GM12865 (cell line): ENCODE measurements at places on chromosomes 16 and 17.

- DNase-seq = peak; percentile 24
These were observed 1.7 kb upstream of the DBNDD1 start for GRCh38 chr16:90020838-90021382.

DNA sequence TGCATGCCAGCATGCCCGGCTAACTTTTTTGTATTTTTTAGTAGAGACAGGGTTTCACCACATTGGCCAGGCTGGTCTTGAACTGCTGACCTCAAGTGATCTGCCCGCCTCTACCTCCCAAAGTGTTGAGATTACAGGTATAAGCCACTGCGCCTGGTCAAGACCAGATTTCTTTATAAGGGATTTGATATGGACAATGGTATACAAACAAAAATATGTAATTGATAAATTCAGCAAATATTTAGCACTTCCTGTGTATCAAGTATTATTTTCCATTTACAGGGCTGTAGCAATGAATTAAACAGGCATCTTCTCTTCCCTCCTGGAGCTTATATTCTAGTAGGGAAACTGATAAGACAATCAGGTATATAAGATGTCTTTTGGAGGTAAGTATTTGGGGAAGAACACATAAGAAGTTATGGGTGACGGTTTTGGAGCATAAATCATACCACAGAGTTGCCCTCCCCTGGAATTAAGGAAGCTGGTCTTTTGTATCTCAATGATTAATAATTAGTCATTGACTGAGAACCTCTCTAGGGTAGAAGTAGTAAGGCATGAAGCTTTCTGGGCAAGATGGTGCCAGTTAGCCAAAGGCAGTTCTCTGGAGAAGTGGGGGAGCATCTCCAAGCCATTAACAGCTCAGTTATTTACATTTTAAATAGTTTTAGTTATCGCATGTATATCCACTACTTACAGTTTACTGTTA lies 35.8 kb downstream of the TANC2 start:
- no peak for DNase-seq

- no peak for DNase-seq
These were observed 5.0 kb upstream of the DHRS13 start for GRCh38 chr17:28907709-28908475.

- no peak for DNase-seq
These were observed 111.4 kb downstream of the SNX29 start for GRCh38 chr16:12087901-12088421.

- no peak for DNase-seq
These were observed 38.0 kb downstream of the HEATR3 start for GRCh38 chr16:50103764-50104163.

DNA sequence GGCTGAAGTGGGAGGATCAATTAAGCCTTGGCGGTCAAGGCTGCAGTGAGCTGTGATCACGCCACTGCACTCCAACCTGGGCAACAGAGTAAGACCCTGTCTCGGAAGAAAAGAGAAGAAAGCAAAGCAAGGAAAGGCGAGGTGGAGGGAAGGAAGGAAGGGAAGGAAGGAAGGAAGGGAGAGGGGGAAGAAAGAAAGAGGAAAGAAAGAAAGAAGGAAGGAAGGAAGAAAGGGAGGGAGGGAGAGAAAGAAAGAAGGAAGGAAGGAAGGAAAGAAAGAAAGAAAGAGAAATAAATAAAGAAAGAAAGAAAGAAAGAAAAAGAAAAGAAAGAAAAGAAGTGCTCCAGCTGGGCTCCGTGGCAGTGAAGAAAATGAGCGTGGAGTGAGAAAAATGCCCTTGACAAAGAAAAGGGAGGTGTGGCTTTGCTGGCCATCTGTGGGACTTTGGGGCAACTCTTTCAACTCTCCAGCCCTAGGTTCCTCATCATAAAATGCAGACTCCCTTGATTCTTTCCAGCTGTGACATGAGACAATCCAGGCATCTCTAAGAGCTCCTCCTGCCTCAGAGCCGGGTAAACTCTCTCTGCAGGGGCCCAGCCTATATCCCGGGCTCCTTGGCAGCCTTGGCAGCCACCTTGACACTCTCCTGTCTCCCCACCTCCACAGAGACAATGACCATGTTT lies 2.4 kb downstream of the GSDMA start:
- no peak for DNase-seq
